Right lobe of liver (tissue), 6 donors: ENCODE measurements at places on chromosomes 11 and 22.

DNA sequence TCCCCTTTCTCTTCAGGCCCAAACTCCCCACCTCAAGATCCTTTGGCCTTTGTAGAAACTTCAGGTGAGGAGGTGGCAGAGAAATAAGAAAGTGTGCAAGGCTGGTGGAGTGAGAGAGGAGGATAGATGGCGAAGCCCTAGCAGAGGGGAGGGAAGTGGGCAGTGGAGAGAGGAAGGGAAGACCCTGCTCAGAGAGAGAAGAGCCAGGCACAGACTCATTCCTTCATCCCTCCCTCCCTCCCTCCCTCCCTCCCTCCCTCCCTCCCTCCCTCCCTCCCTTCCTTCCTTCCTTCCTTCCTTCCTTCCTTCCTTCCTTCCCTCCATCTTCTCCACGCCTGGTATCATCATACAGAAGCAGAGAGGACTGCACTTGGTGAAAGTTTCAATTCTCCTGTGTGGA, 21.0 kb downstream of the RTN4RL2 start:
- DNase-seq = no peak

DNA sequence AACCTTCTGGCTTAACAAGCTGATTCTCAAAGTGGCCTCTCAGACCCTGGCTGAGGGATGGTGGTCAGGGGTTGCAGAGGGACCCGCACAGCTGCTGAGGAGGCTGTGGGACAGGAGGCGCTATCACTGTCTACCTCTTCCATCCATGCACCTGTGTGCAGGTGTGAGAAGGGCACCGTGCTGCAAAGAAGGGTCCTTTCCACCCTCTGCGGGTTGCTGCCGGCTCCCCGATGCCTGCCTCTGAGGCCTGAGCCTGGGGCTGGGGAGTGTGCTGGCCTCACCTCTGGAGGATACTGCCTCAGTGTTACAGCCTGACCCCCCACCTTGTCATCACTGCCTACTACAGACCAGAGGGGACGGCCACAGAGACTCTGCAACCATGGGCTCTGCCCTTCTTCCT, 66.1 kb upstream of the B3GAT1 start:
- DNase-seq = no peak

DNA sequence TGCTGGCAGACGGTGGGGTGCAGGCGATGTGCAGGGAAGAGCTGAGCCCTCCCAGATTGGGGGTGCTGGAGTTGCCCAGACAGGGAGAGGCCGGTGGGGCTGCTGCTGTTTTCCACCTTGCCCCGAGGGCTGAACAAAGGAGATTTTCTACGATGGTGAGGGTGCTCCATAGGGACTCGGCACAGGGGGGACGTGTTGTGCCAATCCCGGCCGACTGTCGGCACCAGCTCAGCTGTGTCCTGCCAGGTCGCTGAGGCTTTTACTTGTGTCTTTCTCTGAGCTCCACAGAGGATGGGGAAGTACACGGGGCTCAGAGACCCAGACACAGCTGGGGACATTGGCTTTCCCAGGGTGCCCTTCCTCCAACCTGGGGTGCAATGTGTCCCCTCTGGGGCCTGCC, 816.8 kb downstream of the BRD1 start:
- DNase-seq = peak; percentile 24

DNA sequence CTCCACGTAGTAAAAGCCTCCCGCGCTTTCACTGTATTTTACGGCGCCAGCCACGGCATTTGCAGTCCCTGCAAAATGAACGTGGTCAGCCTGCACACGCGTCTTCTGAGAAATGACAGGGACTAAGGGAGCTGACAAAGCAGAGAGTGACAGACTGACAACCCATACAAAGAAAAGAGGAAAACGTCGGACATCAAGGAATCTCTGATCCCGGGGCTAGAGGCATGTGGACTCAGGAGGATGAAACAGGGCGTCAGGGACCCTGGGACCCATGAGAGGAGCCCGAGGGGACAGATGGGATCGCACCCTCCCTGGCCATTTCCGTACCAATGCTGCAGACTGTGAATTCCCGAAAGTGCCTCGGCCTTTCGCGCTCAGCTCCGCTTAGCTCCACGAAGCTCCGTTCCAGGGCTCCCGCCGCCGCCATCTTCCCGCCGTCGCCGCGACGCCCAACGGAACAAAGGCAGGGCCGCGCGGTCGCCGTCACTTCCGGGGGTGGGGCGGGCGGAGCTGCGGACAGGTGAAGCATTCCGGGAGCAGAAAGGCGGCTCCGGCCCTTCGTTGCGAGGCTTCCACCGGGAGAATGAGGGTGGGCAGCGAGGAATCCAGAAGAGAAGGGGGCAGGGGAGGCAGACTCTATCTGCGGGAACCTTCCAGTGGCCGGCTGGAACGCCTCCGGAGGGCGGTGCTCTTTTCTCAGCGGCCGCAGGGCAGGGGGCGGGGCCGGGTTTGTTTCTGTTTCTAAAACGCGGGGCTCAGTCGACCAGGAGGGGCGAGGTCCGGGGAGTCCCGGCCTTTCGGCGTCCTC, at the start of gene NUP160:
Gene NUP160 (minus strand): TSS at position 459 of the 808 bp plus-strand sequence. CDS start 32 bp downstream, at position 427.
- DNase-seq = peak; percentile 90

DNA sequence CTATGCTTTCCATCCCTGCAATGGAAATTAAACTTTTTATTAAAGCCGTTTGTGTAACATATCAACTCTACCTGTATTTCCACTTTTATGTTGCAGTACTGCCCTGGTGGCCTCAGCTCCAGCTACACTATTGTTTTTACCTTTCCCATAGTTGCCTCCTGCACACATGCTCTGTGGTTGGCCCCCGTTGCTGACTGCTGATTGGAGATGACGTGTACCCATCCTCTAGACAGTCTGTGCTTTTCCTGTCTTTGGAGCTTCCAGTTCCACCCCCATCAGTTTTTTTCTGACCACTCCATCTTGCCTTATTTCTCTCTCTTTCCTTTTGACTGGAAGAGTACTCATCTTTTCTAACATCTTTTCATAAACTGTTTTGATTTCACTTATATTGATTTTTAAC, 123.8 kb downstream of the TEAD1 start:
- DNase-seq = no peak

DNA sequence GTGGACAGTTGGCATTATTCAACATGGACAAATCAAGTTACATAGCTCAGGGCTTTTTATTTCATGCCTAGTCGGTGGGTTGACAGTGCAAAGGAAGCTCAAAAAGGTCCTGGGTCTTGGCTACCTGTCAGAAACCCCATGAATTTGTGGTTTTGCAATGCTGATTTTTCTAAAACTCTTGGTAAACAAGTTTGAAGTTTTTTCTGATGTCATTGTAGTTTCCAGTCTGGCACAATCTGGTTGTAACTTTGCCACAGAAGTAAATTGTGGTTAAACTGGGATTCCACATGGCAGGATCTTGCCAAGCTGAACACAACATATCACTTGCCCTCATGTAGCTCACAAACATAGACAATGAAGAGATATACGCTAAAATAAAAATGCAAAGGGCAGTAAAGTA, 100.8 kb downstream of the EHF start:
- DNase-seq = no peak

GRCh38 chr11:18536209-18536608, 9.5 kb upstream of the TSG101 start:
- DNase-seq = no peak

DNA sequence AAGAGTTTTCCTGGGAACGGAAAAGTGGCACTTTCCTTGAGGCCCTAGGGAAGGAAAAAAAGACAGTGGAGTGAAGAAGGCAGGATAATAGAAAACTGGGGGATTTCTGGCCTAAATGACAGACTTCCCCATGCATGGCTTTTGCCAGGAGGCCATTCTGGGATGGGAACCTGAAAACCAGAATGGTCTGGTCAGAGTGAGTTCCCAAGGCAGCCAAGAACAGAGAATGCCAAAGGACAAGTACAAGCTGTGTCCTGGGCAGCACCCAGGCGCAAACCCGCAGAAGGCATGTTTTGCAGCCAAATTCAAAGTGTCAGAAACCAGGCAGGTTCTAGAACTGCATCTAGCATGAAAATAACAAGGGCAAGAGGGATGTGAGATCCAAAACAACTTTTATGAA, 162.4 kb downstream of the SPON1 start:
- no peak for DNase-seq

GRCh38 chr11:1978720-1979473, 18.7 kb downstream of the H19 start:
- no peak for DNase-seq
